Renal pelvis (tissue), 12 donors: ENCODE measurements at places on chromosomes 4 and X. TPM values are rescaled to one million over a fixed set of nuclear protein-coding genes. Genes with fewer than 3 reads are reported as not detected.

- no peak for DNase-seq
Observed at GRCh38 chr4:74433043-74433442, 11.9 kb upstream of the AREG start.

Gene CCDC120
- 14.7 TPM for polyA plus RNA-seq

GRCh38 chr4:165299399-165300060 is 27.9 kb upstream of the MSMO1 start:
- DNase-seq = no peak

DNA sequence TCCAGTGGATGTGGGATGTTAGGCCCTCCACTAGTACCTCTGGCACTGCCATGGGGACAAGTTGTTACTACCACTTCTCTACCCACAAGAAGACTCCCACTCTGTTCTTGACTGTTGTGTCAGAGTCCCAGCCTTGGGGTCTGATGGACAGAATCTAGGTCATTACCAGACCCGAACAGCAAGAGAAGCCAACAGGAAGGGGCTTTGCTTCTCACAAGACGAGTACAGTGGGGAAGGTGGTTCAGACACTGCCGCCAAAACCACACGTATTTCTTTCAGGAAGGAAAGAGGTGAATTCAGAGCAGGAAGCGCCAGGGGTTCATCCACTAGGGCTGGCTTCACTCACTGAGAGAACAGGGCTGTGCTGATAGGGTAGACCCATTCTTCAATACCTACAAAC is 161.3 kb upstream of the KIT start:
- no peak for DNase-seq

Gene DMRTC1
- polyA plus RNA-seq = 0.36 TPM

DNA sequence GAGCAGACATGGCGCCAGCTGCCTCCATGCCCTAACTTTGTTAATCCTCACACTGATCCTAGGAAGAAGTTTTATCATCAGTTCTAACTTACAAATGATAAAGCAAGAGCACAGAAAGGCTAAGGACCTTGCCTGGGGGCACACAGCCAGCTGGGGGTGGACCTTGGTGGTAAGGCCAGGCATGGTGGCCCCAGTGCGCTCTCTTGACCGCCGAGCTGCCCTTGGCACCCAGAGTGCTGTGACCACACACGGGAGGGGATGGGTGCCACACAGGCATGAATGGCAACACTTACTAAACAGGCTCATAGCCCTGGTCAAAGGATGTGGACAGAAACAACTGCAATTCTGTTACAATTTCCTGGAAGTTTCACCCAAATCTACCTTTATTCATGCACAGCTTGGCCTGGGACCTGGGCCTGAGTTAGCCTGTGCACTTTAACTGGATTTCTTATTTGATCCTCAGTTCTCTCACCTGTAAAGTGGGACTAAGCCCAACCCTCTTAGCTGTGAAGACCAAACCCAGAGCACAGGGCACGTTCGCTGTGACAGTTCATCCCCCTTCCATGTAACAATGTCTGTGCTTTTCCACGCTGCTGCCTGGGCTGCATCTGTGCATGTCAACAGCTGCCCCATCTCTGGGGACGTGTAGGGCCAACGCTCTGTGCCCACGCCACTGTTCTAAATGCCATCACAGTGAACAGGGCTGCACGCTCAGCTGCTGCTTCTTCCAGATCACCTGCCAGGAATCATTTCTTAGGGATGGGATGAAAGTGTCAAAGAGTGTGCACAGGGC is 44.8 kb downstream of the ACOX3 start:
- DNase-seq = no peak

Gene TAF7L
- polyA plus RNA-seq = 0.40 TPM

DNA sequence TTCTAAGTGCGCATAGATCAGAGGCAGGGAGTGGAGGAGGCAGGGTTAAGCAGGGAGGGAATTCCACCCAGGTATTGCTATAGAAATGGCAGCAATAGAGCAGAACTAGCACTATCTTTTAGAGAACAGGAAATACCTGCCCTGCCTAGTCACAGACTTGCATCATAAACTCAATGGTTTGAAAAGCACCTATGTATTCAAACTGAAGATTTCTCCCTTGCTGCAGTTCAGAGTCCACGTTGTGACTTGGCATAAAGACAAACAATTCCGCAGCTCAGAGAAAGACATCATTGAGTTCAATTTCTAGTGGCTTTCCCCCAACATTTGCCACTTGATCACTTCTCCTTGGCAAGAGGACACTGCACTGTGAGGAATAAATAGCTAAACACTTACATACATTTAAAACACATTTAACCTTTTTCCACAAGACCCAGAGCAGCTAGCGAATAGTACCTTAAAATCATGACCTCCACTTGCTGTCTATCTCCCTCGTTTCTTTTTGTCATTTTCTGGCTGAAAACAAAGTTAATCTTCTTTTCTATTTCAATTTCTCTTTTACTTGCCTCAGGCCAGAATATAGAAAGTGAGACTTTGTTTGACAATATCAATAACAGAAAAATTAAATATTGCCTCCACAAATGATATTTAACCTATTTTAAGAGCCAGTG is 42.4 kb downstream of the SLC7A11 start:
- DNase-seq = peak; percentile 50

- DNase-seq = peak; percentile 12
Observed at GRCh38 chrX:109472939-109473735, 8.7 kb downstream of the GUCY2F start.

GRCh38 chrX:114581528-114582263 is 2.2 kb upstream of the HTR2C start:
- DNase-seq = no peak

Gene CHIC2
- 29.2 TPM for polyA plus RNA-seq

DNA sequence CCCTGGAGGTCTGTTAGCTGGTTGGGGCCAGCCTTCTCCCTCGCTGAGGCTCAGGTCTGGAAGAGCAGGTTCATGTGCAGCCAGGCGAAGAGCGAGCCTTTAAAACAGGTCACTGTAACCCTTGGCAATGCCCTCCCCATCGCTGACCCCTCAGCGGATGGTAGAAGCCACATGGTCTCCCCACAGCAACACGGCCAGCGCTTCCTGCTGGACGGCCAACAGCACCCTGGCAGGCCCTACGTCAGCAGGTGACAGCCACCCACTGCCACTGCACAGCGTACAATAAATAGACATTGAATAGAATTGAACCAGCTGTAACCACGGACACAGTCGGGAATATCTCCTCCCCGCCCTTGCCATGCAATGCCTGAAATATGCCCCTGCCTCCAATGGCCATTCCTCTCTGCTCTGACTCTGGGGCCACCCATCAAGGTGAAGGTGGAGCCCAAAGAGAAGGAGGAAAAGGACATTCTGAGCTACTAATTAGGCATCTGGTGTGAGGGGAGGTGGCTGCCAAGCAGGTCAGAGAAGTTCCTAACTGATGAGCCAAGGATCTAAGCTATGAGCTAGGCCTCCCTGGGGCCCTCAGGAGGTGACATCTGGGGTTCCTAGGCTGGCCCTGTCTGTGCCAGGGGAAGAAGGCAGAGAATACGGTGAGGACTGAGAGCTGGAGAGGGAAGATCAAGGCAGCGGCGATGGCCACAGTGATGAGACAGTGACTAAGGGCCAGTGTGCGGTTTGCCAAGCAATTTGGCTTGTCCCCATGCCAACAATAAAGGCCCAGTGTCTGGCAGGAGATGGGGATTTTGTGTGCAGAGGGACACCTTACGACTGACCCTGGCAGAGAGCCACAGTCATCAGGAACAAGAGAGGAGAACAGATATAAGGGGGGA is 202.3 kb downstream of the BCOR start:
- DNase-seq = no peak

GRCh38 chrX:19193565-19193964 is 71.3 kb upstream of the ADGRG2 start:
- no peak for DNase-seq

DNA sequence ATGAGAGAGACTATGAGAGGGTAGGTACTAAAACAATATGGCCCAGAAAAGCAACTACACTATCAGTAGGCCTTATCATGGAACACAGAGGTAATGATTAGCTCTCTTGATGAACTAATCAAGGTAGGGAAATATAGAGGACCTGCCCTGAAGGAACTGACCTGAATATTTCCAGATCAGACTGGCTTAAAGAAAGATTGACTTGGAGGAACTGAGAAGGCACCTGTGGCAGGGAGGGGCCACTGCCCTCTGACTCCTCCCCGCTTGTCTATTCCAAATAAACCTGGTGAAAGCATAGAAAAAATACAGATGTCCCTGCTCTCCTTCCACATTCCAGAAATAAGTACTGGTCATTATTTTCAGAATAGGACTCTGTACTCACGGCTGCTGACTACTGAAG is 5.5 kb downstream of the RPS6KA6 start:
- DNase-seq = no peak

GRCh38 chr4:22070256-22070655 is 121.7 kb upstream of the KCNIP4 start:
- DNase-seq = no peak

- peak; percentile 22 for DNase-seq
Observed at GRCh38 chr4:183342541-183343533, 20.6 kb upstream of the CLDN24 start.

Gene PPARGC1A
- polyA plus RNA-seq = 28.2 TPM
